ENCODE measurements at places on chromosomes 5 and 9.

- DNase-seq = peak; percentile 80
Observed at GRCh38 chr9:83047839-83048775, 14.8 kb downstream of the RASEF start.

DNA sequence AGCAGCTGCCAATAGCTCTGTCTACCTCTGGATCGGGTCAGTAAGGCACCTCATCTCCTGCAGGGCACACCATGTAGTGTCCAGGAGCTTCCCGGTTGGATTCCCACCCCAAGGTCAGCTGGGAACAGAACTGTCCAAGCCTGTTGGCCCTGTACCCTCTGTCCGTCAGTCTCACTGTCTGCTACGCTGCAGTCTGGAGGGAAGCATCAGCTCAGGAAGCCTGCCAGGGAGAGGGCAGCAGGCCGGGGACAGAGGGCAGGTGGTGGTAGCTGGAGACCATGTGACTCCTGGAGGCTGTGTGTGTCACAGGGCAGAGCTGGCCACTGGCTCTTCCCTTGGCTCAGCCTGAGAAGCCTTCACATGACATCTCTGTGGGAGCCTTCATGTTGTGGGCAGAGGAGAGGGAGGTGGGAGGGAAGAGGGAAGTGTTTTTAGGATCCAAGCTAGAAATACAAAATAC, 134.5 kb downstream of the SEC61B start:
- peak; percentile 78 for DNase-seq

- peak; percentile 42 for DNase-seq
Observed at GRCh38 chr9:93071464-93071863, 13.0 kb downstream of the SUSD3 start.

- no peak for DNase-seq
Observed at GRCh38 chr9:129567329-129567728, 53.6 kb downstream of the C9orf50 start.

- DNase-seq = peak; percentile 70
Observed at GRCh38 chr5:90015584-90016018, 394.0 kb downstream of the CETN3 start.

GRCh38 chr5:169785771-169786618, 148.9 kb downstream of the DOCK2 start:
- DNase-seq = peak; percentile 52

- DNase-seq = no peak
Observed at GRCh38 chr9:113299800-113300292, 3.3 kb downstream of the RNF183 start.

DNA sequence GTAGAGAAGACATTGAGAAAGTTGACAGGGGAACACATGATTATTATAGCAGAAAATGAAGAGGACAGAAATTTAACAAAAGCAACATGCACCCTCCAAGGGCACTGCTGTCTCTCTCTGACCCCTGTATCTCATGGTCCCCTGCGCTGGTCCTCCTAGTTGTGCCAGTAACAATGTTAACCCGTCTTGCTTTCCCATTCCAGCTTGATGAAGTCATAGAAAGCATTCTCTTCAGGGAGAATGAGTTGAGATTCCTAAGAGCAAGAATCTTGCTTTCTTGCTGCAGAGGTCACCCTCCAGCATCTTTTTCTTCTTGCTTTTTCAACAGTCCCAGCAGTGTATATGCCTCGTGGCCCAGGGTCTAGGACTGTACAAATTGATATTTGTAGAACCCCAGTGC, 279.6 kb upstream of the ADAMTSL1 start:
- DNase-seq = no peak

GRCh38 chr5:71782771-71783770, 64.0 kb downstream of the CARTPT start:
- peak; percentile 66 for DNase-seq

DNA sequence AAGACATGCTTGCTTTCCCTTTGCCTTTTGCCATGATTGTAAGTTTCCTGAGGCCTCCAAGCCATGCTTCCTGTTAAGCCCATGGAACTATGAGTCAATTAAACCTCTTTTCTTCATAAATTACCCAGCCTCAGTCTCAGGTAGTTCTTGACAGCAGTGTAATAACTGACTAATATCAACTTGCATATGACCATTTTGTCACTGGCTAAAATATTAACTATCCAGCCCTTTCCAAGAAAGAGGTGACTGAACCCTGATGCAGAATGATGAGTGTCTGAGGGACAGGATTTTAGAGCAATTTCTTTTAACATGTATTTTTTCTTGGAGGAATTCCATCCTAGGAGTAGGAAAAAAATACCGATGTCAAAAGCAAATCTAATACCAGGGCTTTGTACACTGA, 266.1 kb downstream of the SEMA5A start:
- DNase-seq = no peak

- peak; percentile 40 for DNase-seq
Observed at GRCh38 chr9:98450496-98450895, 195.0 kb upstream of the TBC1D2 start.

- no peak for DNase-seq
Observed at GRCh38 chr9:72217306-72217842, 68.1 kb downstream of the GDA start.

GRCh38 chr5:124825250-124825982, 79.0 kb upstream of the ZNF608 start:
- no peak for DNase-seq

- peak; percentile 79 for DNase-seq
Observed at GRCh38 chr5:81626524-81626923, 124.4 kb downstream of the SSBP2 start.

- DNase-seq = no peak
Observed at GRCh38 chr5:34475249-34475966, 180.7 kb upstream of the RAI14 start.

DNA sequence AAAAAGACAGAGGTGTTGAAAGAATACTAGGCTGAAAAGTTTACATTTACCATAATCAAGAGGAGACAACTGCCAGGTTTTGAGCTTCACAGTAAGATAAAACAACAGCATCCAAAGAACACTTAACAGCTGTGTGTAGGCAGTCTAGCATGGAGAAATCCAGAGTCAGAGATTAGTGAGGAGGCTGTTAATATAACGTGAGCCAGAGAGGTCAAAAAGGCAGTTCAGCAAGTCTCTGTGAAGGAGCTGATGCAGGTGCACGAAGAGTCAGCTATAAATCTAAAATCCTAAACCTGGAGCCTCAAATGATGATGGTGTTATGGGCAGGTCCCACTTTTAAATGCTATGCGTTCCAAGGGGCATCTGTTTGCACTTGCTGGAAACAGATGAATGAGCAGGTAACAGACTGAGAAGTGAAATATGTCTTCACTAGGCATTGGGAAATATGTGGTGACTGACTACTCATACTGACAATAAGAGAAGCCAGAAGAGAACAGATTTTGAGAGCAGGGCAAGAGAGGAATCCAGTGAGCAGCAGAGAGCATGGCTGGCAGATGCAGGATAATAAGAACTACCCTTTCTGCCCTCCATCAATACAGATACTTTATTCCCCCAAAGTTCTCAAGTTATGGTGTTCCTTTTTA, 8.7 kb downstream of the APTX start:
- DNase-seq = no peak

GRCh38 chr9:81374459-81375186, 314.7 kb downstream of the TLE1 start:
- DNase-seq = peak; percentile 36

DNA sequence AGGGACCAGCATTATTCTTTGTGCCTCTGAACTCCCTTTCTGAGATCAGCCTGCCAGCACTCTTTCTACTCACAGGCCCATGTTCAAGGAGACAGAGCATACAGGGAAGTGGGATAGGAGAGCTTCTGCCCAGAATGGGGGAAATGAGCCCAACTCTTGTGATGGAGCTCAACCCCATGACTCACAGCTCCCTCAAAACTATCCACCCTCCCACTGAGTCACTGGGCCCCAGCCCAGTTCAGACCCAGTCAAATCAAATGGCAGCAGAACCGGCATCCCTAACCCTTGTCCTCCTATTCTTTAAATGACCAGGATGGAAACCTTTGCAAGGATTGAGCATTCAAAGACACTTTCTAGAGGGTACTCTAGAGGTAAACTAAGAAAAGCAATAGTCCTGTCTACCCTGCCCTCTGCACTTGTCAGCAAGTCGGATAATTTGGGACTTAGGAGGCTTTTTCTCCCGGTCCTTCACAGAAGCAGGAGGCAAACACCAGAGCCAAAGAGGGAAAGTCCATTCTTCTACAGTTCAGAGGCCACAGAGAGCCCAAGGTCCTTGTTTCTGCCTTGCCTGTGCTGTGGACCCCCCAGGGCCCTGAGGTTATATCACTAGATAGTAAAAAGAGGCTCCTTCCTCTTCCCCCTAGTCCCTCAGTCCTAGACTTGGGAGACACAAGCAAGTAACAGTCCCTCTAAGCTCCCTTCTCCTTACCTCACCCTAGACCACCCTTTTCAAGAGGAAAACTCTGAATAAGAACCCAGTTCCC, 3.2 kb downstream of the ATOSB start:
- DNase-seq = peak; percentile 79

DNA sequence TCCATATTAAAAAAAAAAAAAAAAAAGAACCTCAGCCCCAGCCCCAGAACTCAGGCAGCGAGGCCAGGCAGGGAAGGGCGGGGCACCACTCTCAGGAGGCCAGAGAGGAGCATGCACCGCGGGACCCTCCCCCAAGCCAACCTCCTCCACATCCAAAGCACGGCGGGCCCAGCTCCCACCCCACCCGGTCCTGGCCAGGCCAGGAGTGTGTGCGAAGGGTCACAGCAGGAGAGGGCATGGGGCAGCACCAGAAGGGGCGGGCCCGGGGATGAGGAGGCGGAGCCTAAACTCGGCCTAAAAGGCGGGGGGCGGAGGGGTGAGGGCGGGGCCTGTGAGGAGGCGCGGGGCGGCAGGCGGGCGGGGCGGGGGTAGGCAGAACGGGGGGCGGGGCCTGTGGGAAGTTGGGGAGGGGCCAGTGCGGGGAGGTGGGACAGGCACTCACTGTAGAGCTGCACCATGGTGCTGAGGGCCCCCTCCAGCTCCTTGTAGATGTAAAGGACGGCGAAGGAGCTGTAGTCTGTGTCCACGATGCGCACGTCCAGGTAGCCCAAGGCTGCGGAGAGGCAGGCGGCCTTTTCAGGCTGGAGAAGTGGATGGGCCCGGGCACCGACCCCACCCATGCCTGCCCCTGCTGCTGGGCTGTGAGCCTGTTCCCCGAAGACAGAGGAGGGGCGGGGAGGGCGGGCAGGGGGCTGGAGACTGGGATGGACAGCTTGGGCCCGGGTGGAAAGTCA, 1.2 kb downstream of the LCN15 start:
- peak; percentile 7 for DNase-seq

GRCh38 chr5:9149988-9150387, 395.9 kb downstream of the SEMA5A start:
- DNase-seq = peak; percentile 88

- DNase-seq = no peak
Observed at GRCh38 chr5:128949847-128950546, 15.3 kb upstream of the SLC27A6 start.

All from RPMI7951 (cell line).